T-helper 22 cell (primary cell): ENCODE measurements at places on chromosomes 4 and X.

GRCh38 chr4:121957266-121957665 lies 5.4 kb upstream of the TRPC3 start:
- no peak for DNase-seq

GRCh38 chrX:68183612-68184214 lies 249.6 kb downstream of the OPHN1 start:
- no peak for DNase-seq

DNA sequence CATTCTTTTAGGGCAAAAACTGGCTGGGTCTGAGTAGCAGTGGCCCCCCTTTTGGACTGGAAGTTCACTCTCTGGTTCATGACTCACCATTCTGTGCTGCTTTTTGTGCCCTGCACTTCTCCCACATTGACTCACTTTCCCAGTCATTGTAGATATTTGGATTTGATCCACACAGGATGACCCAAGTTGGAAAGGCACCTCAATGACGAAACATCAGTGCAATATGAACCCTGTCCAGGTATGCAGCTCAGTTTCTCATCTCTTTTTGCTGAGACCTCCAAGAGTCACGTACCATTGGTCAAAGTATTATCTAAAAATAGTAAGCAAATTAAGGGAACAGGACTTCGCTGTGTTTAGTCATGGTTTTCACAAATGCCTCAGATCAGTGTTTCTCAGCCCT lies 92.7 kb downstream of the CBLL2 start:
- DNase-seq: no peak

GRCh38 chrX:68416592-68416991 lies 16.7 kb downstream of the OPHN1 start:
- DNase-seq: no peak

DNA sequence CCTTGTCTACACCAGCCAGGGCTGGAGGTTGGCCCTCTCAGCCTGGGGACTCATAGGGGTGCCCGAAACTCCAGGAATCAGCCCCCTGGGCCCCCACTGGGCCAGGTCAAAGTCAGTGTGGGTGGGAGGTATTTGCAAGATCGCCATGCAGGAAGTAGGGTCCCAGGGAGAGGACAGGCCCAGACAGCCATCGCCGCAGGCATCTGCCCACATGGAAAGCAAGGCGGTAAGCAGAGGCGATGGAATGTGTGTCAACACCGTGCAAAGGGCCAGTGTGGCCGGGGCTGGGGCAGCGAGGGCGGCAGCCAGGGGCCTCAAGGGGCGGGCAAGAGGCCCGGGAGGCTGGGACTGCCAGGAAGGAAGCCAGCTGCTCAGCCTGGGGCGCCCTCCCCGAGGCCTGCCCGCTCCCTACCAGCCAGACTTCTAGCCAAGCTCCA lies 19.3 kb upstream of the DUSP9 start:
- DNase-seq: no peak

DNA sequence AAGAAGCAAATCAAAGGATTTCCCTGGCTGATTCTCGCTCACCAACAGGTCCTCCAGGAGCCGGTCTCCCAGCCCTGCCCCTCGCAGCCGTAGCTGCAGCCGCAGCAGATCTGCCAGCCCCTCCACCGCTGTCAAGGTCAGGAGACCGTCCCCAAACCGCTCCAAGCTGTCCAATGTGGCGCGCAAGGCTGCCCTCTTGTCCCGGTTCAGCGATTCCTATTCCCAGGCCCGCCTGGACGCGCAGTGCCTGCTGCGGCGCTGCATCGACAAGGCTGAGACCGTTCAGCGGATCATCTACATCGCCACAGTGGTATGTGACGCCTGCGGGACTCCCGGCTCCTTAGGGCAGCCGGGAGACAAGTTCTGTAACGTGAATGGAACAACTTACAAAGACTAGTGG lies 25.6 kb downstream of the SPATA18 start:
- no peak for DNase-seq

DNA sequence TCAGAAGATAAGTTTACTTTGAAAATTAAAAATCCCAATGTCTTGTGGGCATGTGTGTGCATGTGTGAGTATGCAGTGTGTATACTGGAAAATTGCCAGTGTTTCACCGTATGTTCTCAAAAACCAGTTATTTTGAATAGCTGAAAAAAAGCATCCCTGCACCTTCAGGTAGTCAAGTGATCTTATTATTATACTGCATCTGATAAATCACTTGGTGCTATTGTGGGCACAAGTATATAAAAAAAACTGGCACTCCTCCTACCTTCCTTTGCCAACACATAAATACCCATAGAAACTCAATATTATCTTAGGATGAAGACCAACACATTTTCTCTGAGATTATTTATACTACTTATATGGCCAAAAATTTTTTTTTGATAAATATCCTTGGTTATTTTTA lies 91.5 kb upstream of the MAP9 start:
- no peak for DNase-seq

- no peak for DNase-seq
Measured at GRCh38 chr4:44147571-44148075, 301.0 kb downstream of the KCTD8 start.

- no peak for DNase-seq
Measured at GRCh38 chr4:87056881-87057280, 122.1 kb downstream of the AFF1 start.

DNA sequence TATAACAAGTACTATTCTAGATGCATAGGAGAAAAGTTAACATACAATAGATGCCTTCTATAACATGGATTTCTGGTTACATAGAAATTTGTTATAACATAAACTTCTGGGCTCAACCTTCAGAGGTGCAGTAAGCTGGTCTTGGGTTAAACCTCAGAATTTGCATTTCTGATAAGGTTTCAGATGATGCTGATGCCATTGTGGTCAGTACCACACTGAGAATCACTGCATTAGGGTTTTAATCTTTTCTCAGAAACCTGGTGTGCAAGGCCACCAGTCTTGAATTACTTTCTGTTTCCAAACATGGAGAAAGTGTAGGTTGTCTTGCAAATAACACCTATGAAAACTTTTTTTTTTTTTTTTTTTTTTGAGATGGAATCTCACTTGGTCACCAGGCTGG lies 146.2 kb downstream of the SPOCK3 start:
- DNase-seq: no peak

GRCh38 chr4:40933272-40934053 lies 183.7 kb downstream of the NSUN7 start:
- DNase-seq: no peak

GRCh38 chr4:136713140-136713539 lies 819.2 kb downstream of the PCDH18 start:
- no peak for DNase-seq

DNA sequence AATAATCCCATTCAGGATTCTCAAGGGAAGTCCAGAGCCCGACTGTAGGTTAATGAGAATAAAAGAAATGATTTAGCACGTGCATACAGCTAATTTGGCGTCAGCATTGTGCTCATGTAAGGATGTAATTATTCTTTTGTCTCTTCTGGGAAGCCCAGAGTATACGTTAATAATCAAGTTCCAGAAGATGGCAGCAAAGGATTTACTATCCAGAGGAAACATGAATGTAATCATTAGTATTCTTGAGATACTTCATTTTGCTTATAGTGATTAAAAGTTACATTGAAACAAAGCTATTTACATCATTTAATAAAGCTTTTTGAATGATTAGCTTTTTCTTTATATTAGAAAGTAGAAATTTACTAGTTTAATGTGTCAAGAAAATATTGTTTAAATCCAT lies 27.1 kb upstream of the MAP9 start:
- no peak for DNase-seq

GRCh38 chr4:2935762-2936743 lies 27.2 kb downstream of the NOP14 start:
- peak; percentile 73 for DNase-seq

DNA sequence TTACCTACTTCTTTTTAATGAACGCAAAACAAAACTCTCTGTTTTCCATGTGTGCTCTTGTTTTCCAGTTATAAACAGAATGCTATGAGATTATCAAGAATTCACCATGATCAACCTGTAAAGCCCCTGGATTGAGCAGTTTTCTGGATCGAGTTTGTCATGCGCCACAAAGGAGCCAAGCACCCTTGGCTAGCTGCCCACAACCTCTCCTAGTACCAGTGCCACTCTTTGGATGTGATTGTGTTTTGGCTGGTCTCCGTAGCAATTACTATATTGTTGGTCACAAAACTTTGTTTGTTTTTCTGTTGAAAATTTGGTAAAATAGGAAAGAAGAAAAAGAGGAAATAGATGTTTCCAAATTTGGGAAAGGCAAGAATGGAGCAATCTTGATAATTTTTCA lies 51.1 kb downstream of the UGT2B7 start:
- DNase-seq: no peak

DNA sequence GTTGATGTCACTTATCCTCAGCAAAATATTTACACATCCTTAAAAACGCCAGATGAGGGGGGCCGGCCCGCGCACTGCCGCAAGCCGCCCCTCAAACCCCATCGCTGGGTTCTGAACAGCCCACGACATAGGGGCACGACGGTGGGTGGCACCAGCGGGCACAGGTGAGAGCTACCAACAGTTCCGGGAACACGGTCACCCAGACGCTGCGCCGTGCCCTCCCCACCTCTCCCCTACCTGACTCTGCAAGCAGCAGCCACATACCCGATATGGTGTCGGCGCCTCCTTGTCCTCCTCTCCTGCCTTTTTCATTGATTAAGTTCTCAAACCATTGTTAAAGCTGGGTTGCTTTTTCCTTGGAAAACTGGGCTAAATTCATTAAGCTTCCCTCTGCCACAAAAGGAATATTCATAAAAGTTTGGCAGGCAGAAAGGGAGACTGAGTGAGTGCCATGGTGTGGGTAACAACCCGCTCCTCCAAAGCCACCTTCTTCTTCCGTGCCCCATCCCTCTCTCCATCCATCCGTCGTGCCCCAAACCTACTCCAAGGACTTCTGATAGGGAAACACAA lies 1.4 kb downstream of the RAI2 start:
- no peak for DNase-seq
